PC-3 (cell line): ENCODE measurements at places on chromosomes 1 and 21. TPM values are rescaled to one million over a fixed set of nuclear protein-coding genes. Genes with fewer than 3 reads are reported as not detected.
A peak's percentile ranks its signal among the peaks of the same experiment; 100 is the strongest.

DNA sequence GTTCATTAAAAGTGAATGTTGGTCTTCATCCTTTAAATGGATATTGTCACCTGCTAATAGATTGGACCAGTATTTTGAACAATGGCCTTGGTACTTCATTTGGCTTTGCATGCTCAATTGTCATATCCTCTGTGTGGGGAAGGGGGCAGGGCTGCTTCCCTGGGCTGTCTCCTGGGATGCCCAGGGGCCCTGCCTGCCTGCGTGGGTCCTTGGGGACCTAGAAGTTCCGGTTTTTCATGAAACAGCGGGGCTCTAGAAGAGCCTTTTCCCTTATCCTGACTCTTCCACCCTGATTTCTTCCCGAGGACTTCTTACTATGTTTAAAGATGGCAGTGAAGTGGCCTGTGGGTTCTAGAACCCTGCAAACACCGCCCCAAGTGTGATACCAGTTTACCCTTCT is 97.5 kb downstream of the DISC1 start:
- no peak for DNase-seq

- DNase-seq = peak; percentile 94
Measured at GRCh38 chr1:155892796-155893195, 18.4 kb downstream of the RIT1 start.

DNA sequence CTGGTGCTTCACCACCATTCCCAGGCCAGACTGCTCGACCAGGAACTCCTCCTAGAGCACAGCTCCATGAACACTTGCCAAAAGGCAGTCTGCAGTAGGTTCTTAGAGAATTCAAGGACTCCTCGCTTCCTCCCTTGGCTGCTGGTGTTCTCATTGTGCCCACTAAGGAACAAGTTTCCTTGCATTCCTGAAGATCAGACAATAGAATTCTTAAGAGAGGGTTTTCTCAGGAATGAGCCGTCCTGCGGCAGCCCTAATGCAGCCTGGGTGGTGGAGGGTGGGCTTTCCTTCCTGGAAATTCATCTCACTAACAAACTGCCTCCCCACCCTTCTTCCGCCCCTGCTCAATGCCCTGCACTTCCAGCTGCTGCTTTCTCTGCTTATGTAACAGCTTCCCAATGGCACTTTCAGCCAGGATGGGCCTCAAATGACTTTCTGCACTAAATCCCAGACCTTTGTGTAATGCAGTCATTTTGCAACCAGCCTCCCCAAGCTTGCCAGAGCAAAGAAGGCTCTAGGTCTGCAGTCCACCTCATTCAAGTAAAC is 287.9 kb downstream of the PLPP3 start:
- DNase-seq = no peak

LPAR3 gene
- total RNA-seq = 9.8 and 13.0 TPM in 2 replicates

- no peak for DNase-seq
Measured at GRCh38 chr1:211133393-211133835, 534 bp downstream of the KCNH1 start.

DNA sequence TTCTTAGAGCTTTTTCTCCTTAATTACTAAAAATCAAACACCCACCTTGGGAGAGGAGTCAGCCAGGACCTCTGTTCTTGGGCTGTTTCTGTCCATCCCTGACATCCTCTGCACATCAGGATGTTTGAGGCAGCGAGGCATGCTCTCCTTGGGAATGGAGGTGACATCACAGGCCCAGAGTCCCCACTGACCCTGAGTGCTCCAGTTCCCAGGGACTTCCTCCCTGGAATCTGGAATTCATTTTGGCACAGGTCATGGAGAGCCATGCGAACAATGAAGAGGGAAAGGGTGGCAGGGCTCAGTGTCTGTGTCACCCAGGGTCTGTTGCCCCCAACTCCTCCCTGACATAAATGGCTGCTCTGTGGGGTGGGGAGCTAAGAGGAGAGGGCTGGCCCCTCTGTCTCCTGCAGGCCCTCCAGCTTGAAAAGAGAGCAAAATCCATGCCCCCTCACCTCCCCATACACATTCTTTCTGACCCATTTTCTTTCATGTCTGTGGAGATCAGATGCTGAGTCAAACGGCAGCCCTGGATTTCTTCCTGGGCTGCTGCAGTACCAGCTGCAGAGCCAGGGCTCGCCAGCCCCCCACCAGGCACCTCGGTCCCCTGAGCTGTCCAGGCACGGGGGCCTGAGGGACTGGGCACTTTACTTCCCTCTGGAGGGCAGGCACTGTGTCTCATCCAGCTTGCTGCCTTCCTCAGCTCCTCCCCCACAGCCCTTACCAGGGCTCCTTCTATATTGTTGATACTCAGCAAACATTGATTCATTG is 102.0 kb downstream of the NMNAT2 start:
- DNase-seq = no peak

GRCh38 chr1:60989749-60990713 is 92.3 kb upstream of the NFIA start:
- peak; percentile 93 for DNase-seq

GRCh38 chr1:186530109-186530508 is 69.2 kb upstream of the PDC start:
- no peak for DNase-seq

DNA sequence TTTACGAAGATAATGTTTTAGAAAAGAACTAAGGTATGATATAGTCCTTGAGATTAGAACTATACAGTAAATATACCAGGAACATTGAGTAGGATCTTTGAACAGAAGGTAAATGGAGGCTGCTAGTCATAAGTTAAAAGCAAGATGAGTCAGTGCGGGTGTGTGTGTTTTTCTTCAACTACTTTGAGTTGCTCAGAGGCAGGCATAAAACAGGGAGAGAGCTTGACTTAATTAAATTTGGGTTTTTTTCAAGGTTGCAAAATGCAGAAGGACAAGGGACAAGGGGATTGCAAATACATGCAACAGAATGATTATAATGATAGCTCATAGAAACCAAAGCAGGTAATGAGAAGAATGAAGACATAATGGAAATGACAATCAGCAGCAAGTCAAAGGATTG is 815.1 kb downstream of the NCAM2 start:
- DNase-seq = no peak

- no peak for DNase-seq
Measured at GRCh38 chr1:65084066-65084465, 63.9 kb upstream of the AK4 start.

DNA sequence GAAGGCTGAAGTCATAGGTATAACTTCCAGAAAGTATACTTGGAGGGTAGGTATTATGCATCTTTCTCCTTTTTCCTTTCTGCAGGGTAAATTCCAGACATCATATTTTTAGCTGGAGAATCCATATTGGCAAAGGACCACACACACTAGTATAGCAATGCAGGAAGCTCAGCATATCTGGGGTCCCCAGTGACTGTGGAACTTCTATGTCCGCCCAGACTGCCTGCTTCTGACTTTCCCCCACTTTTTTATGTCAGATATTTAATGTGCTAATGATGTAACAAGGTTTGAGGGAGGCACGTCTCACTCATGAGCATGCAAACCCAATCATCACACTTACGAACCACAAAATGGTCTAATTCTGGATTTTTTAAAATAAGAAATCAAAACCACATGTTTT is 90.4 kb downstream of the BACH1 start:
- no peak for DNase-seq

DDAH1 gene
- total RNA-seq = 65.9 and 68.2 TPM in 2 replicates

- DNase-seq = peak; percentile 90
Measured at GRCh38 chr1:16172964-16173446, 17.1 kb upstream of the EPHA2 start.

DNA sequence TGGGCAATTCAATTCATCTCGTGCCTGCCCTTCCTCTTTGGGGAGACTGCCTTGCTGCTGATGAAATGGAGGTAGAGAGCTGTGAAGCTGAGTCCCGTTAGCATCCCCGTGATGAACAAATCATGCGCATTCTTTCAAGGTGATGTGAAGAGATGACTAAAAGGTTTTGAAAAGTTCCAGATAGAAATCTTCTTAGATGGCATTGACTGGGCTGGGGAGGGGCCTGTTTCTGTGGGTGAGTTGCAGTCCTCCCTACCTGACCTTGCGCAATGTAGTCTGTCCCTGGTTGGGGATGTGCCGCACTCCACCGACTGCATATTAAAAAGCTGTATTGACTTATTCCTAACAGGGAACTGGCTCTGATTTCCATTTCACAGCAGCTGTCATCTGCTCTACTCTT is 49.6 kb downstream of the ST6GALNAC3 start:
- no peak for DNase-seq

GRCh38 chr1:165896277-165896676 is 68.9 kb downstream of the UCK2 start:
- peak; percentile 53 for DNase-seq

GRCh38 chr1:165288350-165289120 is 68.0 kb downstream of the LMX1A start:
- DNase-seq = peak; percentile 79

DNA sequence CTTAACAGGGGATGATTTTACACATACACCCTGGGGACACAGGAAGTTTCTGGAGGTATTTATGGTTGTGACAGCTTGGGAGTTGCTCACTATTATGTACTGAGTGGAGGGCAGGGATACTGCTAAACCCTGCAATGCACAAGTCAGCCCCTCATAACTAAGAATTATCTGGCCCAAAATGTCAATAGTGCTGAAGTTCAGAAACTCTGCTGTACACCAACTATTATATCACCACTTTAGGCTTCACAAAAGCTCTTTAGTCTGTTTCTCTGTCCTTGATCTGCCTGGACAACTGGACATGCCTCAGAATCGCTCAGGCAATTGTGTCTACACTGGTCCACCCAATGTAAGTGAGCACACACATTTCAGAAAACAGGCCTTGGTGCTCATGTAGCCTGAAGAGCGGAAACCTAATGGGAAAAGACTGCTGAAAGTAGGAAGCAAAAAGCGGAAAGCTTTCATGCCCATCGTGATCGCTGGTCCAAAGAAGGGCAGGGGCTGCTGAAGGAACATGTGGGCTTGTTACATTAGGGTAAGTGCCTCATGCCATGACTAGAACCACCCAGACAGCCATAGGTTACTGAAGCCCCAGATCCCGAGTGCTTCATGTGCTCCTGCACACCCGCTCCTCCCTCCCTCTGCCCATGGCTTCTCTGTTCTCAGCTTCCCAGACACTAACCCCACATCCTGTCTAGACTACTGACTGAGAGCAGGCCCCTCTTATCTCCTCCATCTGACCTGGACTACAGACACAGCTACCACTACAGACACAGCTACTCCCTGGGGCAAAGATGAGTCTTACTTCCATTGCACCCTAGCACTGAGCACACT is 73.5 kb downstream of the LRIG2 start:
- no peak for DNase-seq

DNA sequence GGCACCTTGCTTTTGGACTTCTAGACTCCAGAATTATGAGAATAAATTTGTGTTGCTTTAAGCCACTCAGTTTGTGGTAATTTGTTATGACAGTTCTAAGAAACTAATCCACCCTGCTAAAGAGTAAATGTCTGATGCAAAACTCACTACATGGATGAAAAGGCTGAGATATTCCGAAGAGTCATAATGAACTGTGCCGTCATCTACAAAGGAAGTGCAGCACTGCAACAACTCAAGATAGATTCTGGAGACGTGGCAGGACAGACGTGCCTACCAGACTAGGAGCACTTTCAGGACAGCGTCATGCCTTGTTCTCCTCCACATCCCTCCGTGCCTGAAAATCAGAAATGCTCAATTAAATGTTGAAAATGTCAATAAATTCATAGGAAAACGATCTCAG is 24.4 kb upstream of the IRF2BP2 start:
- no peak for DNase-seq

GRCh38 chr1:7127322-7128075 is 342.2 kb downstream of the CAMTA1 start:
- DNase-seq = no peak

PTPN22 gene
- 0.04 and 0.17 TPM in 2 replicates for total RNA-seq

GRCh38 chr21:37592496-37592895 is 225.9 kb downstream of the DYRK1A start:
- DNase-seq = no peak

DNA sequence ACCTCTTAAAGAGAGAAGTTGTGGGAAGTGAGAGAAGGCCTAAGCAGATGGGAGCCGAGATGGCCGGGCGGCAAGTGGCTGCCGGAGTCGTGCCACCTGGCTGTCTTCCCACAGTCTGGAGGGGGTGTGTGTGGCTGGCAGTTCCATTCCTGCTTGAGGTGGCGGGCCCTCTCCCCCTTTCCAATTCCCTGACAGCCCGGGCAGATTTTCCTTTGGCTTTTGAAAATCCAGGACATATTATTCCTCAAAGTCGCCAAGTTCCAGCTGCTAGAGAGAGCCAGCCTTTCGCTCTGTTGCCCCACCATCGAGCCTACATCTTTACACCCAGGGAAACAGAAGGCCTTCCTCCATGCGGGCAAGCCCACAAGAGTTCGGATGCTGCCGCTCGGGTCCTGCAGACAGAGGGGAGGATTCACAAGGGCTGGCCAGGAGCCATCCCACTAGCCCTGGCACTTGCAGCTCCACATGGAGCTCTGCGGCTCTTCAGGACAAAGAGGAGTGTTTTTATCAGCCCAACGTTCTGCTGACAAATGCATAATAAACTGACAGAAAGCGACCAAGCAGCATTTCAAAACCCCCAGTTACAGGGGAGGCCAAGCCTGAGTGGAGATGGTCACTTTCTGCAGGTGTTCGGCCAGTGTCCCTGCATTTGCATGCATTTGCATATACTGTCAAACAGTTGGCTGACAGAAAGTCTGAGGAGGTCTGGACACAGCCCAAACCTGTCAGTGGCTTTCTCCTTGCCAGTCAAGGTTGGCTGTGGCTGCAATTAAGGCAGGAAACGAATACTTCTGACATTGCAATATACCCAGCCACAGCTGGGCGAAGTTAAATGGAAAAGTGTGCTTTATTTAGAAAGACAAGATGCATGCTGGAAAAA is 45.9 kb downstream of the OLIG1 start:
- no peak for DNase-seq

ATP1A4 gene
- 0.04 TPM in 1 of 2 replicates, not detected in the other for total RNA-seq

- peak; percentile 64 for DNase-seq
Measured at GRCh38 chr1:105427543-105427942, 1628.9 kb upstream of the PRMT6 start.

PLA2G2D gene
- not detected in 2 replicates for total RNA-seq

GRCh38 chr1:147084273-147085096 is 87.8 kb downstream of the PRKAB2 start:
- no peak for DNase-seq

- DNase-seq = peak; percentile 44
Measured at GRCh38 chr21:45253180-45253579, 34.5 kb downstream of the POFUT2 start.

DNA sequence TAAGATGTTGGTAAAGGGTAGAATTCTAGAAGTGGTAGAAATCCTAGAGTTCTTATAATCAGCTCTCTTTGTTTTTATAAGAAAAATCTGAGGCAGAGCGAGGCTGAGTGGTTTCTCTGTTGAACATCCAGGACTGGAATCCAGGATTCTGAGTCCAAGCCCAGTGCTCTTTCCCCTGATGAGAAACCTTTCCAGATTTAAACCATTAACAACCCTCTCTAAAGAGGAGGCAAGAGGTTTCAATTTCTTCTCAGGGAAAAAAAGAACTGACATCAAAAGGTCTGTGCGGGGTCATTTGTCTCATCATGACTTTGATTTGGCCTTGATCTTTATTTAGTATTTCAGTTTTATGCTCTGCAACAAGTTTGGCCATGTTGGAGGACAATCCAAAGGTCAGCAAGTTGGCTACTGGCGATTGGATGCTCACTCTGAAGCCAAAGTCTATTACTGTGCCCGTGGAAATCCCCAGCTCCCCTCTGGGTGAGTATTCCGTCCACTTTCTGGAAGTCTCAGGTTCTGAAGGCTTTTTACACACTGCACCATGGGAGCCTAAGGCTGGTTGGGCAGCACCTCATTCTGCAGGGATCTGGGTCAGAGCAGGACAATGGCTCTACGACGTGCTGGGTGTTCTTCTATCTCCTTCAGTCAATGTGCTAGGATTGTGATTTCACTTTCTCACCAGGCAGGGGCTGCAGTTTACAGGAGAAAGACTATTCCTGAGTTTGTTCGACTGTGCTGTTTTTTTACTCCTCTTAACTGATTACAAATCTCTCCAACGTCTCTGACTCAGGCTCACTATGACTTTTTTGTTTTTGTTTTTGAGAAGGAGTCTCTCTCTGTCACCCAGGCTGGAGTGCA is 18.9 kb upstream of the CCT8 start:
- no peak for DNase-seq

LAMB3 gene
- 473 and 650 TPM in 2 replicates for total RNA-seq
